D721Med (cell line): ENCODE measurements at places on chromosomes 6 and 20.
A peak's percentile ranks its signal among the peaks of the same experiment; 100 is the strongest.

- DNase-seq = no peak
These were observed 357.4 kb downstream of the CDH4 start for GRCh38 chr20:61609461-61609860.

DNA sequence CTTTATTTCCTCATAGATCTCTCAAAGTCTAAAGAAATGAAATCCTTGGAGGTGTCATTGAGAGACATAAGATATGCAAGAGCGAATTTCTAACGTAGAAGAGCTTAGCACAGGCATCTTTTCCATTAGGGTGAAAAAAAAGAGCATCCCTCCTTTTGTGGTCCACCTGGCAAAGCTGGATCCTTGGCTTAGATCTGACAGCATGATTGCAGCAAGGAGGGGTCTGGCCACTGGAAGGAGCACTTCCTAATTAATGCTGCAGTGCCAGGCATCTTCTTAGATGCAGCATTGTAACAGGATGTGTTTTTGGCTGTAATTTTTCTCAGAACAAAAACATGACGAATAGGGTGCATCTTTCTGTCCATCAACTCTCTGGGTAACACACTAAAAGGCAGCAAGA, 60.1 kb upstream of the TFAP2D start:
- no peak for DNase-seq

GRCh38 chr6:119137194-119138072, 59.0 kb upstream of the FAM184A start:
- DNase-seq = no peak

- DNase-seq = no peak
These were observed 54.8 kb downstream of the CEP43 start for GRCh38 chr6:167053895-167054530.

DNA sequence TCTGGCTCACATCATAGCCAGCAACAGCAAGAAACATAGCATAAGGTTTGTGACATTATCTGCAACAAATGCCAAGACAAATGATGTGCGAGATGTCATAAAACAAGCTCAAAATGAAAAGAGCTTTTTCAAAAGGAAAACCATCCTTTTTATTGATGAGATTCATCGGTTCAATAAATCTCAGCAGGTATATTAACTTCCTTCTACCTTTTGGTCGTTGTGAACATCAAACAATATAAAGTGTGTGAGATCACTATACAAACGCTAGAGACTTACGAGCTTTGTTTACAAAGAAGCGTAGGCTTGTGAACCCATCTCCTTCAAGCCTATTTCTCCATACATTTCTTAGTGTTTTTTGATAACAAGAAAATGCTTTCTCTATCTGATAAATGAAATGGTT, 3.5 kb downstream of the WRNIP1 start:
- DNase-seq = no peak

GRCh38 chr20:39398656-39399055, 436.5 kb downstream of the DHX35 start:
- DNase-seq = no peak

DNA sequence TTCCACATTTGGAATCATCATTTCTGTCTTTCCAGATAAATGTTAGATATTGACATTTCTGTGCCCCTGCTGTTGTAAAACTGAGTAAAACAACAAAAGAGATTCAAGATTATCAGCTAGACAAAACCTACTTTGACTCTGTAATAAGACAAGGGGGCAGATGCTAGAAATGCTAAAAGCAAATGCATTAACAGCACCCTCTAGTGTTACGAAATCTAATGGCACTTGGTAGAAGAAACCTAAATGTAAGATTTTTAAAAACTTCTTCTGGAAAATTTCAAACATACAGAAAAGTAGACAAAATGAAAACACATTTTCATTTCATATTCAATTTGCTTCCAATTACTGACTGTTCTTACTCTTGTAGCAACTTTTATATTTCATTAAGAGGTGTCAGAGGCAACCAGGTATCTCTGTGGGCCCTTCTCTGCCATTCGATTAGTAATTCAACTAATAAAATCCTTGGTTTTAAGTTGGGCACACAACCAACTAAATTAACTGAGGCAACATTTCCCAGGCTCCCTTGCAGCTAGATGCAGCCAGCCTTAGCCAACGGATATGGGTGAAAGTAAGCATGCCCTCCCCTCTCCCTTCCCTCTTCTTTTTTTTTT, 45.0 kb downstream of the SLC23A2 start:
- DNase-seq = peak; percentile 25
